ENCODE measurements at places on chromosomes 16 and 17.
A peak's percentile ranks its signal among the peaks of the same experiment; 100 is the strongest.

DNA sequence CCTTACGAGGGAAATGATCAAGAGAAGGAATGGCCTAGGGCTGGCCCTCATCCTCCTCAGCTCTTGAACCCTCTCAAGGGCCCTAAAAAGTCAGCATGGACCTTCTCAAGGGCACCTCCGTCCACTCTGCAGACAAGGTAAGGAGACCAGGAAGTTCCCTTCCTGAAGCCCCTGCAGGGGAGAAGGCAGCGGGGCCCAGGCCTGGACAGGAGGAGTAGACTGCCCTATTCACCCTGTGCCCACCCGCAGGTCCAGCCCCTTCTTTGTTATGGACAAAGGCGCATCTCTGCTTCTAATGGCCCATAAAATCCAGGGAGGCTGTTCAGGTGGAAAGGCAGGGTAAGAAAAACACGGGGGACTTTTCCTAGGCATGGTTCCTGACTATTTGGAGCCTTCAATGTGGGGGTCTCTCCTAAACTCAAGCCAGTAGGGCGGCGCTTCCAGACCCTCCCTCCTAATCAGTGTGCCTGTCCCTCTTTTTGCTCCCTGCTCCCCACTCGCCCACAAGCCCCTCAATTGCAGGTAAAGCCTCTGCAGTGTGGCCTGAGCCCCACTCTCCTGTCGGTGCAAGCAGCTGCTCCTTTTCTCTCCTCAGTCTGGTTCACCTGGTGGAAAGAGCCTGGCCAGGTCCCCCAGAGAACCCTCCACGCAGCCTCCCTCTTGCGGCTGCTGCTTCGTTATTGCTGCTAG lies 28.2 kb downstream of the AXIN2 start:
- DNase-seq: no peak

DNA sequence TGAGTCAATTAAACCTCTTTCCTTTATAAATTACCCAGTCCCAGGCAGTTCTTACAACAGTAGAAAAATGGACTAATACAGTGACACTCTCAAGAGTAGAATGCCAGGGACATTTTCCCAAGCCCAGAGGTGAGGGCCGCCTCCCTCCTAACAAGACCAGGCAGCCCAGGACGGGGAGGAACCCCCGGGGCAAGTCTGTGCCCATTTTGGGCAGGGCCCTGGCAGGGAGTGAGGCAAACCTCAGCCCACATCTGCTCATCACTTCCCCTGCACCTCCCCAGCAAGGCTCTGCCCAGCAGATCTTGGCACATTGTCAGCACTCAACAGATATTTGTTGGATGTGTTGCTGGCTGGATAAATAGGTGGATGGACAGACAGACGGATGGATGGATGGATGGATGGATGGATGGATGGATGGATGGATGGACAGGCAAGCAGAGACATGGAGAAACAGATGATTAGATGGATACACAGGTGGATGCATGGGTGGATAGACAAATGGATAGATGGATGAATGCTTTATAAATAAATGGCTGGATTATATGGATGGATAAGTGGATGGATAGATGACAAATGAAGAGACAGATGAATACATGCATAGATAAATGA lies 271.3 kb downstream of the PARN start:
- DNase-seq: no peak

GRCh38 chr16:56203052-56203451 lies 11.8 kb downstream of the GNAO1 start:
- DNase-seq: peak; percentile 31

DNA sequence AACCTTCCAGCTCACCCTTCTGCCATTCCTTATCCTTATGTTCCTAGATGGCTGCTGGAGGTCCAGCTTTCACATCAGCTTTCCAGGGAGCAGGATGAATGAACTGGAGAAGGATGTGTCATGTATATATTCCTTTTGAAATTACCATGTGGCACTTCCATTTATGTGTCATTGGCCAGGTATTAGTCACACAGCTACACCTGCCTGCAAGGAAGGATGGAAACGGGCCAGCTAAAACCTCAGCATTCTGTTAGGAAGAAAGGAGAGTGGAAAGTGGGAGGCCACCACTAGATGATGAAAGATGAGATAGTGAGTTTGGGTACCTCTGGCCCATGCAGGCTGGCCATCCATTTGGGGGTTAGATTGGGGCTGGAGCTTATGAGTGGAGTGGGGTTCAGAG lies 67.5 kb downstream of the KSR1 start:
- no peak for DNase-seq

GRCh38 chr16:77332792-77333191 lies 102.0 kb downstream of the ADAMTS18 start:
- no peak for DNase-seq

GRCh38 chr17:37824534-37825485 lies 80.0 kb upstream of the HNF1B start:
- no peak for DNase-seq

GRCh38 chr17:64133546-64134215 lies 3.7 kb upstream of the ERN1 start:
- DNase-seq: no peak

DNA sequence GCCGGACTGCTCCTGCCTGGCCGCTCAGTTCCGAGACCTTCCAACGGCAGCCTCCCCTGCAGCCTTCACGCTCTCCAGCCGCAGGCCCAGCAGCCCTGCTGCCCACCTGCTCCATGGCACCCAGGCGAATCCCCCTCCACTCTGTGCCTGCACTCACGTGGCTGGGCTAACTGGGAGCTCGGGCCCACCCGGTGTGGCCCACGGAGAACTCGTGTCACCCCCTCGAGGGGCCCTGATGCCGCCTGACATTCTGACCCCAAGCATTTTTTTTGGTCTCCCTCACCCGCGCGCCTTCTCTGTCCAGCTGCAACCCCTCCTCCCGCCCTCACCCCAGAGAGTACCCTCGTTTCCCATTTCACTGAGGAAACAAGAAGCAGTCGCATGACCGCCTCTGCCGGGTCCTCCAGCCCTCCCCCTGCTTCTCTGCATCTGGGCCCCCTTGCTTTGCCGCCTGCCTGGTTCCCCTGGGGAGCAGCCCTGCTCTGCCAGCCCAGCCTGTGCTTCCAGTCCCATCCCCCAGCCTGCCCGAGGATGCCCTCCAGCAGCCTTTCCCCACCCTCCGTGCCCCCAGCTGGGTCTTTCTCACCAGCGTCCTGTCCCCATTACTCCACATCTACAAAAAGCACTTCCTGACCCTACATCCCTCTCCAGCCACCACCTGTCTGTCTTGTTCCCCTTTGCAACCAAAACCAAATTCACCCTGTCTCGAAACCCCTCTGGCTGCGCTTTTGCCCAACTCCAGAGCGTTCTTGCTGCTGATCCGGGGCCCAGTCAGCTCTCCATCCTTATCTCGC lies 146.4 kb upstream of the CHMP6 start:
- DNase-seq: no peak

DNA sequence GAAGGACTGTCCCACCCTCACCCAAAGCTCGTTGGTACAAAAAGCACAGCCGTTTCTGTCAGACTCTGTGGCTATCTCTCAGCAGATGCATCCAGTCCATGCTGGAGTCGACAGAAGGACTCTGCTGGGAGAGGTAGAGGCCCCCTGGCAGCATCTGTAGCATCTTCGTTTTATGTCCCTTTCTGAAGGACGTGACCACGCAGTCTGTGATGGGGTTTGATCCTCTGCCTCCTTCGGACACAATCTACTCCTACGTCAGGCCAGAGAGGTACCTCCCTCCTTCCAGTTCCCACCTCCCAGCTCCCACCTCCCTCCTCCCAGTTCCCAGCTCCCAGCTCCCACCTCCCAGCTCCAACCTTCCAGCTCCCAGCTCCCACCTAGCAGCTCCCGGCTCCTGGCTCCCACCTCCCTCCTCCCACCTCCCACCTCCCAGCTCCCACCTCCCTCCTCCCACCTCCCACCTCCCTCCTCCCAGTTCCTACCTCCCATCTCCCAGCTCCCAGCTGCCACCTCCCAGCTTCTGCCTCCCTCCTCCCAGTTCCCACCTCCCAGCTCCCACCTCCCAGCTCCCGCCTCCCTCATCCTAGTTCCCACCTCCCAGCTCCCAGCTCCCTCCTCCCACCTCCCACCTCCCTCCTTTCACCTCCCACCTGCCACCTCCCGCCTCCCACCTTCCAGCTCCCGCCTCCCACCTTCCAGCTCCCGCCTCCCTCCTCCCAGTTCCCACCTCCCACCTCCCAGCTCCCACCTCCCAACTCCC lies 11.4 kb upstream of the MC1R start:
- DNase-seq: no peak

- DNase-seq: no peak
Measured at GRCh38 chr16:50696126-50696525, 2.7 kb downstream of the NOD2 start.

DNA sequence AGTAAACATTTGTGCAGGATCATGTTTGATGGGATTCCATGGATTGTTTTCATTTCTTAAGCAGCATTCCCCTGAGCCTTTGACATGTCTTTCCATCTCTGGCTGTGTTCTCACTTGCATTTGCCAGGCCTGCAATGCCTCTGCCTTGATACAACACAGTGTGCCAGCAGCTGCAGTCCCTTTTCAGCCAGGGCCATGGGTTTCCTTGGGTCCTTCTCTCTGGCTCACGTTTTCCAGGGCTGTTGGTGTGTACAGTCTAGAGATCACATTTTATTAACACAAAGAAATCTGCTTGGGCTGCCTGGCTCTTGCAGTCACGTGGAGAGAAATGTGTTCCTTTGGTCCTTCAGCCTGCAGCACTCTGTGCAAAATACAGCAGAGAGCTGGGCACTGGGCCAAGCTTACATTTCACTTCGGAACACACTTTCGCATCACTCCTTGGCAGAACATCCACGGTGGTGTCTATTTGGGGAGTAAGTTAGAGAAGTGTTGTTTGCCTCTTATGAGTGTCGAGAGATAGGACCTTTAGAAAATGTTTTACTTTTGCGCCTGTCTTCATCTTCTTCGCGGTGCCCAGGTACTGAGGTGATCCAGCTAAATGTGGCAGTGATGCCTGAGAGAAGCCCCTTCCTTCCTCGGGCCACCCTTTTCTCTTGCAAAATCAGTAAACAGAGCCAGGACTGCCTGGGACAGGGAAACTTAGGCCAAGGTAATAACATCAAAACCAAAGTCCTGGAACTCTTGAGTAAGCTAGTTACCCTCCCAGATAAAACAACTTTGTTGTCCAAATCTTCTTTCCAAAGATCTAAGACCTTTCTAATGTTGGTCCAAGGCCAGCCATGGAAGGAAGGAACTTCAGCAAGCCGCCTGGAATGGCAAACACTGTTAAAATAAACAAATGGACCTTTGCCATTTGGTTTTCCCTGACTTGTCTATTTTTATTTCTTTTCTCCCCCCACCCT lies 20.9 kb downstream of the HLF start:
- DNase-seq: peak; percentile 46

DNA sequence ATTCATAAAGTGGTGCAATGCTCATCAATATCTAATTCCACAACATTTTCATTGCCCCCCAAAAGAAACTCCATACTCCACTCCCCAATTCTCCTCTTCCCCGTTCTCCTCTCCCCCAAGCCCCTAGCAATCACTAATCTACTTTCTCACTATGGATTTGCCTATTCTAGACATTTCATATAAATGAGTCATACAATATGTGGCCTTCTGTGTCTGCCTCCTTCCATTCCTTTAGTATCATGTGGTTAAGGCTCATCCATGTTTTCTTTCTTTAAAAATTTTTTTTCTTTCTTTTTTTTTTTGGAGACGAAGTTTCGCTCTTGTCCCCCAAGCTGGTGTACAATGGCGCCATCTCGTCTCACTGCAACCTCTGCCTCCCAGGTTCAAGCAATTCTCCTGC lies 56.3 kb upstream of the HAS3 start:
- DNase-seq: no peak

GRCh38 chr17:64718058-64718457 lies 56.0 kb upstream of the SMURF2 start:
- no peak for DNase-seq

- peak; percentile 99 for DNase-seq
Measured at GRCh38 chr17:78351449-78352006, 8.3 kb downstream of the SOCS3 start.

DNA sequence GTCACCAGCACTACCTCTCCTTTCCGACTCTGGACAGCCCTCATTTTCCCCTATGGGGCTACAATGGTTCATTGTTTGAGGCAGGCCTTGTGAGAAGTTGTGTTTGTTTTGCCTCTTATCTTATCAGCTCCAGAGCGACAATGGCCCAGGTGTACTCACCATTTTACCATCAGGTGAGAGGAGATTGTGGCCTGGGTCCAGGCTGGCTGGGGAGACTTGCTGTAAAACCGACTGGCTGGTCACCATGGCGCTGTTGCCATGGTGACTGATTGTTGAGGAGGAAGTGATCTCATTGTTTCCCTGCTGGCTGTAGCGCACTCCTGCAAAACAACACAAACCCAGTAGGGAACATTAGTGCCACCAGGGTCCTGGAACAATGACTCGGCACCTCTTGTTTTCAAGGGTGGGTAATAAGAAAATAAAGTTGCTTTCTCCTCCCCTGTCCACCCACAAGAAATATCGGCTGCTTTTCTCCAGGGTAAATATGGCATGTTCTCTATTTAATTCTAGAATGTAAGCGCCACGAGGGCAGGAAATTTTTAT lies 34.4 kb downstream of the HNF1B start:
- no peak for DNase-seq

- DNase-seq: no peak
Measured at GRCh38 chr17:2082003-2082781, 27.3 kb downstream of the HIC1 start.

DNA sequence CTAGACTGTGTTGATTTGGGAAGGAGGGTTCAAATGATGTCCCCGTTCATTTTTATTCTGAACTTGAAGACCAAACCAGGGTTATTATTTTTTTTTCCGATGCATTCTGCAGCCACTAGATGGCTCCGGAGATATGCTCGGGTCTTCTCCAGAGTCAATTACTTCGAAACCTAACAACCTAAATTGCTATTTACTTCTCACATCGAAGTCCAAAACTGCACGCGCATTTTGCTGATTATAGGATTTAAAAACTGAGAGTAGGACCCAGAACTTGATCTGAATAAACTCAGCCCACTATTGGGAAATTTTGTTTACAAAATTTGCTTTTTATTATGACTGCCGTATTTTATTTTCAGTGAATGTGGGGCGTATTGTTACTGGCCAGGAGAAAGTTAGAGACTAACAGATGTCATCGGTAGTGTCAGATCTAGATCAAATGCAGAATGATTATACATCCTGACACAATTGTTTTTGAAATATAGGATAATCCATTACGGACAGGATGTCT lies 263.8 kb downstream of the HS3ST3A1 start:
- DNase-seq: peak; percentile 53

DNA sequence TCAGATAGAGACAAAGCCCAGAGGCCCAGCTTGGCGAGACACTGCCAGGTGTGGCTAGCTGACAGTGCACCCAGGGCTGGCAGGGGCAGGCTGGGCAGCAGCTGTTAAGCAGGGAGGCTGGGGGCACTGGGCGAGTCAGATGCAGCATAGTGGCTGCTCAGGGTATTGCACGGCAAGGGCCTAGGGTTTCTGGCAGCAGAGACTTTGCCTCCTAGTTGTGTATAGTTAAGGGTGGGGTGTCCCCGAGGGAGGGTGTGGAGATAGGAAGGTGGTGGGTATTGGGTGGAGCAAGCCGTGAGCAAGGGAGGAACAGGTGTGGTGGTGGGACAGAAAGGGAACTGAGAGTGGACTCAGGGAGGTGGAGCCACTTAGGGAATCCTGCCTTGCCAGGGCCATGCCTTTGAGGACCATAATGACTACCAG lies 66.0 kb downstream of the SMPD3 start:
- no peak for DNase-seq

Data from stromal cell of bone marrow (primary cell).